ENCODE measurements at places on chromosomes 7 and 10.

- no peak for DNase-seq
These were observed 78.0 kb downstream of the SAMD9 start for GRCh38 chr7:93039786-93040185.

GRCh38 chr10:115355162-115355760 lies 262.1 kb downstream of the ATRNL1 start:
- no peak for DNase-seq

- DNase-seq = no peak
These were observed 152.4 kb downstream of the PRPF18 start for GRCh38 chr10:13739183-13739582.

DNA sequence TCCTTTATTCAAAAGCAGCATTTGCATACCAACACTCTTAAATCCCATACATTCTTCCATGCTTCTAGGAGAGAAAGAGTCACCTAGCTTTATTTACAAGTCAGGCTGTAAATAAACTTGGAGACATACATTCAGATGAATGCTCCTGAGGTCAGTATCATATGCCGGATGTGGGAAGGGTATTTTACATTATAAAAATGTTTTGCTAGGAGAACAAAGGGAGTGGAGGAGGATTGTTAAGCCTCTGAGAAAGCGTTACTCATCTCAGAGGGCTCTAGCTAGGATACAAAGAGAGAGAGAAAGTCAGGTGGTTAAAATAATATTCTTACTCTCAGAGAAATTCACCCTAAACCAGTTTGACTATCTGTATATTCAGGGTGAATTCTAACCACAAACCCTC lies 300.9 kb upstream of the NPSR1 start:
- no peak for DNase-seq

GRCh38 chr10:101893510-101894120 lies 50.0 kb upstream of the KCNIP2 start:
- no peak for DNase-seq

- DNase-seq = no peak
These were observed 29.8 kb downstream of the VCL start for GRCh38 chr10:74027702-74028101.

DNA sequence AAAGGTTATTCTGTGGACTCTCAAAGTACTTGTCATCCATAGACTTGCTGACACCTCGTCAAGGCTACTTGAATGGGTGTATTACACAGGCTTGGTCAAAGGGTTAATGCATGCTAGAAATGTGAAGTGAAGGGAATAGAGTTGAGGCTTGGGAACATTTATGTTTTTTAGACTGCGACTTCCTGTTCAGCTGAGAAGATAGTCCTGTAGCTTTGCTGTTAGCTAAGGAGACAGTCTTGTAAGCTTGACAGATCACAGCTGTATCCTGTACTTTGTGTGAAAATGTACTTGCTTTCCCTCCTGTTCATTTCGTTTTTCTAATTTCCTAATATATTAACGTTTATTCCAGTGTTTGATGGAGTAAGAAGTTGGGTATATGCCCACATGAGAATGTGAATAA lies 52.1 kb downstream of the ADD3 start:
- no peak for DNase-seq

DNA sequence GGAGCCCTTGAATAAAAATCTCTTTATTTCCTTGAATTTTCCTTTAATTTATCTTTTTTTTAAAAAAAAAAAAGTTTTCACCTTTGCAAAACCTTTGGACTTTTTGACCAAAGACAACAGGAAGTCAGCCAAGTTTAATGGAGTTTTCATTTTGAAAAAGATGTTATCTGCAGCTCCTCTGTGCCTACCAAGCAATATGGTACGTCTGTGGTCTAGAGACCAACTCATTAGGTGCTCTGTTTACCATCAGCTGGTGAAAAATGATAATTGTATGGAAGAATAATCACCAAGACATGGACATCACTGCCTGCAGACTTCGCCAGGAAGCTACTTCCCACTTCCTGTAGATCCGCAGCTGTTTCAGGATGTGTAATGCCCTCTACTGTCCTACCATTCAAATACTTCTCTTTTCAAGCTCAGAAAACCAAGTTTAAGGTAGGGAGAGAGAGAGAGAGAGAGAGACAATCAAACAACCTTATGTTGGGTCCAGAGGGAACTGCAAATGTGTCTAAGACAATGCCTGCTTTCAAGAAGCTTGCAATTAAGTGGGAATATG lies 18.7 kb downstream of the PLXNA4 start:
- DNase-seq = no peak

GRCh38 chr10:125451319-125451718 lies 231.6 kb downstream of the TEX36 start:
- no peak for DNase-seq

DNA sequence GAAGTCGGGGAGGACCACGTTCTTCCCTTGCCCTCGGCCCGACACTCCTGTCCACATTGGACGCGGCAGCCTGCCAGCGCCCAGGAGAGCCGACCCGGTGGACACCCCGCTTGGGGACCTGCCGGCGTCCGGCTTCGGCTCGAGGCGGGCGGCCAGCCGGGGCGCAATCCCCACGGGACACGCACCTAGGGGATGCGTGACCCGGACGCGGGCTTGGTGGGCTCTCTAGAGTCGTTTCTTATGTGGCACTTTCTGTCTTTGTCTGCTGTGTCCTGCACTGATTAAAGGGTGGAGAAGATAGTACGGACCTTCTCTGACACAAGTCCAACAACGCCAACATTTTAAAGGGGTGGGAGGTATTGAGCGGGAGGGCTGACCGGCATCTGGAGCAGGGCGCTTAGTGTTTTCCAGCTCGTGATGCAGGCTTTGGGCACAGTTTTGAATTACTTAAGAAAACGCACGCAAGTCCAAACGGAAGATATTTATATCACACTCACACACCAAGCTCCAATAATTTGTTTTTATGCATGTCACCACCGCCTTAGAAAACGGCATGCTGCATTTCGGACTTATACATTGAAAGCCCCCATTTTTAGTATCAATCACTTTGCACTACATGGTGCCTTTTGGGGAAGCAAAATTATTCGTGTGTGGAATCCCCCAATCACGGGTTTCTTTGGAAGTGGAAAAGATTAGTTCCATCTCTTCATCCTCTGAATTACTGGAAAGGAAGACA lies 3.9 kb upstream of the SPAG6 start:
- DNase-seq = no peak

DNA sequence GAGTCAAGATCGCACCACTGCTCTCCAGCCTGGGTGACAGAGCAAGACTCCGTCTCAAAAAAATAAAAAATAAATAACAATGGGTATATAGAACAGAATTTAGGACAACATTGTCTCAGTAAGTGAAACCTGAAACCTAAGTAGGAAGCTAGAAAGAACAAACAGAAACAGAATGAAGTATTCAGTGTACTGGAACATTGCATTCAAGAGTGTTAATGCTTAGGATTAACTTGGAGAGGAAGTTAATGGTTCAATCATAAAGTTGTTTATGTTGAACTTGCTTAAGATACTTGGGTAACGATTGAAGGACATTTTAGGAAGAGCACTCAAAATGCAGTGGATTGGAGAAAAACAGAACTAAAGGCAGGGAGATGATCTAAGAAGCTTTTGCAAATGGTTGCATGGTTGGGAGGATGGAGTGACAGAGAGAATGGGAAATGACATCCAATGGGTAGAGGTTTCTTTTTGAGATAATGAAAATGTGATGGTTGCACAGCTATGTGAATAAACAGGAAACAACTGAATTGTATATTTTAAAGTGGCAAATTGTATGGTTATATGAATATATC lies 233.7 kb downstream of the ADK start:
- no peak for DNase-seq

- no peak for DNase-seq
These were observed 153.7 kb upstream of the NPVF start for GRCh38 chr7:25381818-25382589.

- DNase-seq = no peak
These were observed 27.8 kb upstream of the ZNF273 start for GRCh38 chr7:64875258-64875657.

- DNase-seq = no peak
These were observed 82.9 kb downstream of the GRID1 start for GRCh38 chr10:86283466-86284287.

DNA sequence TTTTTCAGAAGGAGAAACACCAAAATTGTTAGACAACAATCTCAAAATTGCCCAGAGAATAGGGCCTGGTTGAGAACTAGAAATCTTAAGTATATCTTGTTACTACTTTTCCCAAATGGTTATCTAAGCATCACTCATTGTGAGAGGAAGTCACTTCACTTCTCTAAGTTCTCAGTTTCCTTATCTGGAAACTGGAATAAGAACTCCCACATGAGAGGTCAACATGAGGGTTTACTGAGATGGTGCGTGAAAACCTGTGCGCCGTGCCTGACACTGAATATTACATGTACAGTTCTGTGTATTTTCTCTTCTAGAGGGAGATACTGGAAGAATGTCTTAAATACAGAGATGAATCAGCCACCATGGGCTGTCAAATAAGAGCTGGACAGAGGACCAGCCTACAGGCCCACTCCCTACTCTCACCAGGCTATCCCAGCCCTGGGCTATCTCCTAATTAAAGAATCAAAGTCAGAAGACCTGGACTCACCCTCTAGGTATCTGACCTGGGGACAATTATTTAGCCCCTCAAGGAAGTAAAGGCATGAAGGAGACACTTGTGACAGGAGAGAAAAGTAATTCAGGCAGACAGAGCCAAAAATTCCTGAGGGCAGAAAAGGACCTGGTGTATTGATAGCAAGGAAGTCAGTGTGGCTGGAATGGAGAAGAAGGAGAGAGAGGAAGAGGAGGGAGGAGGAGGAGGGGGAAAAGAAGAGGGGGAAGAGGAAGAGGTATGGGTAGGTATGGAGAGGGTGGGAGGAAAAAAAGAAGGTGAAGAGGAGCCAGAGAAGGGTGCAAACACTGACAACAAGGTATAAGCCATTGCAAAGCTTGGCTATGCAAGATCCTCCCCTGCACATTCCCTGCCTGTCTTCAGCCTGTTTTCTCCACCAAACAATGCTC lies 44.9 kb downstream of the CCDC71L start:
- no peak for DNase-seq

- DNase-seq = no peak
These were observed 21.9 kb upstream of the ELN start for GRCh38 chr7:74006032-74006431.

DNA sequence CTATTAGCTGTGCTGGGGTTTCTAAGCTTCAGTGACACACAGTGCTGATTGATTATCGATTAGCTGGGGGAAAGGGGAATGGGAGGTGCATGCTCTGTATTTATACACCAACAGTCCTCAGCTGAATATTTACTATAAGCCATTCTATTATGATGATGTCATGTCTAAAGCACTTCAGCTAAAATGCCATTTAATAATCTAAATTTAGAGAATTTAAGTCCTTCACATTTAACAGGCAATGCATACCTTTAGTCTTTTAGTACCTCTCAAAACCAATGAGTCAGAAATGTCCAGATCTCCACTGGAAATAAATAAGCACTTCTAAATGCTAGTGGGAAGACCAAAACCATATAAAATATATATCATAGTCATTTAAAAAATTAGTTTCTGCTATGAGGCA lies 24.6 kb downstream of the RPP38 start:
- no peak for DNase-seq

GRCh38 chr10:5317547-5318107 lies 47.1 kb upstream of the UCN3 start:
- DNase-seq = peak; percentile 37

DNA sequence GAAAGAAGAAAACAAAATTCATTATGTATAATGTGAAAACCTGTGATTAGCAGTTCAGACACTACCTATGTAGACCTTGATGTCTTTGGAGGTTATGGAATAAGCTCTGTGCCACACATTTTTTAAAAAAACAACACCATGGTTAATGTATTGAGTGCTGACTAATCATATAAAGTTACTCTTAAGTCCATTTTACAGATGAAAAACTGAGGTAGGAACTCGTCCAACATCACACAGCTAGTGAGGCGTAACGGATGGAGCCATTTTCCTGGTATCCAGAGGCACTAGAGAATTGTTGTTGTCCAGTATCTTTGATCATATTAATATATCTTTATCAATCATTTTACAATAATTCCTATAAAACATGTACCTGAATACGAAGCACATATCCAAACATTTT lies 67.5 kb downstream of the MINDY3 start:
- DNase-seq = no peak

GRCh38 chr10:82477776-82478175 lies 602.8 kb downstream of the NRG3 start:
- DNase-seq = no peak

DNA sequence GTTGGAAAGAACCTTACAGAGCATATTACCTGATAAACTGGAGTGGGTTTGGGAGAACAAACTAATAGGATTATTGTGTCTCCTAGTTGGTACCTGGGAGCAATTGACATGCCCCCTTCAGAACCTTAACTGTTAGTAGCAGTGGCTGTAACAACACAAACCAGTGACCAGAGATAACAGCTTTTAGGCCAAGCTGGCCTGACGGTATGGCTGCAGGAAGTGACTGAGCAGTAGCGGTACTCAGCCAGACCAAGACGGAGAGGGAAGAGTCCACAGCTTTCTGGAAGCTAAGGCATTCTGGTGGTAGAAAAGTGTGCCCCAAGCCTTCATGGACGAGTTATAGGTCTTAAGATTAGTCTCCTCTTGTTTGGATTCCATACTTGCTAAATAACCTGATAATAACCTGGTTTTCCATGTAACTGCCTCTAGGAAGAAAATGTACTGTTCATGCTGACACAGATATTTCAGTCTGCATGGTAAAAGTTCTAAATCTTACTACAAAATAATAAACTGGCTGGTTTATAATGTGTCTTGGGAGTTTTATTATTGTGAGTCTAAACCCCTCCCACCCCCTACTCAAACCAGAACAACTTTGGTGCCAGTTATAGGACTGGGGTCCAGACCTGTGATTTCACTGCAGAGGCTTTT lies 11.3 kb downstream of the NOLC1 start:
- no peak for DNase-seq

- DNase-seq = no peak
These were observed 223.6 kb downstream of the GATA3 start for GRCh38 chr10:8278099-8278498.

GRCh38 chr7:100356416-100357068 lies 1.4 kb upstream of the PILRB start:
- no peak for DNase-seq
